ENCODE measurements at places on chromosomes 1 and 21. TPM values are rescaled to one million over a fixed set of nuclear protein-coding genes. Genes with fewer than 3 reads are reported as not detected.

IL22RA1 gene
- total RNA-seq: 4.2 TPM

DNA sequence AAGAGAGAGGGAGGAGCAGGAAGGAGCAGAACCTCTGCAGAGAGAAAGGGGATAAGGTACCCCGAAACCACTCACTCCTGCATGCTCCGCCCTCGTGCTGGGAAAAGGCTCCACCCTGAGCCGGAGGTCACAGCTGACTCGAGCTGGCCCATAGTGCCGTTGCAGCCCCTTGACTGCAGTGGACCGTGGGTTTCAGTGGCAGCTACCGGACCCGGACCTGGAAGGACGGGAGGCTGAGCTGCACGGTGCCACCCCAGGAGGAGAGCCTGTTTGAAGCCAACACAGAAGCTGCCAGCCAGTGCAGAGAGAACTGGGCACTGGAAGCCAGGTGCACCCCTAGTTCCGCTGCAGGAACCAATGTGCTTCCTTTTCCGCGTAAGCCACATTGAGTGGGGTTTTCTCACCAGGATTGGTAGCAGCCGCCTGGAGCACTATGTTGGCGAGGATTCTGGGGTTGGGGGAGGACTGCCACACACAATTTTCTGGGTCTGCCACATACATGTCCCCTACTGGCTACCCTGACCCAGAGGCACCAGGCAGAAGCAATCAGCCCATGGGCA is 83.3 kb downstream of the FBXO2 start:
- no peak for DNase-seq

DNA sequence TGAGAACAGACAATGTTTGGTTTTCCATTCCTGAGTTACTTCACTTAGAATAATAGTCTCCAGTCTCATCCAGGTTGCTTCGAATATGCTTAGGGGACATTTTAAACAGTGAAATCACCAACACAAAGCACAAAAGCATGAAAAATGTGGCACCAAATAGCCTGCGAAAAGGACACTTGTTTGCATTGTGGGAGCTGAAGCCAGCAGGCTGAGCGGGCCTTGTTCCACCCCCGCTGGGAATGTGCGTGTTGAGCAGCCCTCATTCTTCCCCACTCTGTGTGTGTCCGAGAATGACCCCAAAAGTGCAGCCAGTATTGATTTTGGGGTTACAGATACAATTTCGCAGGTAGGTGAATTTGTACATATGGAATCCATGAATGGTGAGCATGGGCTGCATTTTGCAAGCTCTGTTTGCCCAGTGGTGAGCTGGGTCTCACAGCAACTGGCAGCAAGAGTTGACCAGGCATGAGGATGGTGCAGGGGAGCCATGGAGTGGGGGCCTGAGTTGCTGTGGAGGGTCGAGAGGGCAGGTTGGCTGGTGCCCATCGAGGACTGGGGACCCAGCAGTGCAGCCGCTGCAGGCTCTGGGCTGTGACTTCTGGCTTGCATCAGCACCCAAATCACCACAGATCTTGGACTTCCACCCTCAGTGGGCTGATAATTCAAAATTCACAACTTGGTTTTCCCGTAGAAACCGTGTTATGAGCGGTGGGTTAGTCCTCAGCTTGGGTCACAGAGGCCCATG is 29.4 kb downstream of the NENF start:
- DNase-seq: no peak

CELA2A gene
- total RNA-seq: not detected

GRCh38 chr1:239811211-239811885 is 280.3 kb upstream of the FMN2 start:
- DNase-seq: no peak

GRCh38 chr1:203077956-203078355 is 7.9 kb downstream of the MYOG start:
- no peak for DNase-seq

DNA sequence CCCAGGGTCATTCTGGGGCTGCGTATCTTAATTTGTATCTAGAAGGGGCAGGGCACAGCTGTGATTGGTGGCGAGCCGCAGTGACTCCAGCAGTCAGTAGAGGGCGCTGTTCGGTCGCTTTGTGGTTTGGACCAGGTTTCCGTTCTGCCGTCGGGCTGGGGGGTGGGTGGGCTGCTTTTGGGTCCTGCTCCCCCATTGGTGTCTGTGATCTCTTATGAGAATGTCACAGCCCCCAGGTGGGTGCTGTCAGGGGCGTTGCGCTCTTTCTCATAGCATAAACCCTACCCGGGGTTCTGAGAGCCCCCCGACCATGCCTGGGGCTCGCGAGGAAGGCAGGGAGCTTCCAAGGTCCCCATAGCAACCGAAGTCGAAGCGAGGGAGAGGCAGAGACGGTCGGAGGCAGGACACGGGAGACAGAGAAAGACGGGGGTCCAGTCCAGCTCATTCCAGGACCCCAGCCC is 5.4 kb downstream of the TFF3 start:
- DNase-seq: no peak

DNA sequence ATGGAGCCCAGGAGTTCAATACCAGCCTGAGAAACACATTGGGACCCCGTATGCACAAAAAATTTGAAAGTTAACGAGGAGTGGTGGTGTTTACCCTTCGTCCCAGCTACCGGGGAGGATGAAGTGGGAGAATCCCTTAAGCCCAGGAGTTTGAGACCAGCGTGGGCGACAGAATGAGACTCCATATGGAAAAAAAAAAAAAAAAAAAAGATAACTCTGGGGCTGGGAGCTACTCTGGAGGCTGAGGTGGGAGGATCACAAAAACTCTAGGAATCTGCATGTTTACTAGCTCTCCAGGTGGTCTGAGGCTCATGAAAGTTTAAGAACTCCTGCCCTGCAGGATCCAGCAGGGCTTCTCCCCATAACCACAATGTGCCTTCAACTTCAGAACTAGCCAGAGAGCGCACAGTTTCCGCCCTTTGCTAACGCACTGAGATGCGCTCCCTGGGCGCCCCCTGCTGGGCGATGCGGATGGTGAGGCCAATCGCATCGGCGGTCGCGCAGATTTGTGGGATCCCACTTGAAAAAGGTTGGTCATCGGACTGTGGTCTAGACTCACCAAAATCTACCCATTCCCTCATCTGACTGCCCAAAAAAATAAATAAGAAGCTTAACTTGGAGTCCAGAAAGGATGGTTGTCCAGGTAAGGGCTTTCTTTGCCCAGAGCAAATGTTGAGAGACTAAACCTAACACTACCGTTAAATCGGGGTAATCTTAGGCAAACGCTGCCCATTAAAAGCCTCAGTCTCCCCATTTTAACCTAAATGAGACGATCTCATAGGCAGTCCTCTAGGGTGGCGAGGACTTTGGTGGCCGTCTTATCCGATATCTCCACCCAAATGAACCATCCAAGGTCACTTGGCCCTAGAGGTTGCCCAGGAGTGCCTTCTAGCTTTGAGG is 8.8 kb downstream of the ZNF683 start:
- no peak for DNase-seq

GRCh38 chr1:52631759-52632331 is 1.1 kb upstream of the SHISAL2A start:
- DNase-seq: no peak

DNA sequence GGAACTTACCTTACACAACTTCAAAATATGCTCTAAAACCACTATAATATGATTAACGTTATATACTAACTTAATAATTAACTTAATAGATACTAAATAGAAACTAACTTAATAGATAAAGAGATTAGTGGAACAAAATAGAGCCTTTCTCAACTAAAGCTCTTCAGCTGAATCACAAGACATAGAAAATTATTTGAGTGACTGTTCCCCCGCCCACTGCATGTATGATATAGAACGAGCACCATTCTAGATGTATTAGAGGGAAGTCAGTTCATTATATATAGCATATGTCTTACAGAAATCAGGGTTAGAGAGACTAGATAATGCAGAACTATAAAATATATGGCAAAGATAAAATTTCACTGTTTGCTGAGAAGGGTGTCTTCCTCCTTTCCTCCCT is 16.3 kb downstream of the LYPLAL1 start:
- DNase-seq: no peak

SLC22A15 gene
- 1.8 TPM for total RNA-seq

INAVA gene
- total RNA-seq: 49.8 TPM

PLEKHG5 gene
- total RNA-seq: 11.3 TPM

GRCh38 chr1:85976516-85977205 is 179.9 kb downstream of the COL24A1 start:
- no peak for DNase-seq
